CD8-positive, alpha-beta memory T cell (primary cell): ENCODE measurements at places on chromosomes 5 and 9. TPM values are rescaled to one million over a fixed set of nuclear protein-coding genes. Genes with fewer than 3 reads are reported as not detected.

The ABLIM3 gene
- not detected for polyA plus RNA-seq

The TRIM36 gene
- polyA plus RNA-seq, result not detected

The DND1 gene
- not detected for polyA plus RNA-seq

The SHISAL2B gene
- not detected for polyA plus RNA-seq

The HTR1A gene
- polyA plus RNA-seq, result not detected

The DMRT3 gene
- polyA plus RNA-seq, result not detected

The TIMD4 gene
- polyA plus RNA-seq, result 3.3 TPM

The LHX3 gene
- polyA plus RNA-seq, result not detected

The PHF24 gene
- not detected for polyA plus RNA-seq

The RASGEF1C gene
- not detected for polyA plus RNA-seq

The TRAF1 gene
- 12.1 TPM for polyA plus RNA-seq

The TMEM250 gene
- polyA plus RNA-seq, result 74.9 TPM

The ALAD gene
- polyA plus RNA-seq, result 22.1 TPM

The PCDHGA8 gene
- not detected for polyA plus RNA-seq

The IFNA4 gene
- polyA plus RNA-seq, result not detected

The SPATA6L gene
- 0.14 TPM for polyA plus RNA-seq

The TBCA gene
- polyA plus RNA-seq, result 193 TPM

The IL6ST gene
- polyA plus RNA-seq, result 18.1 TPM

The COL15A1 gene
- 0.07 TPM for polyA plus RNA-seq

The CEP120 gene
- 31.8 TPM for polyA plus RNA-seq

The HRH2 gene
- 1.3 TPM for polyA plus RNA-seq

The ANKRD18B gene
- polyA plus RNA-seq, result not detected

The MYOZ3 gene
- not detected for polyA plus RNA-seq

The PFN3 gene
- polyA plus RNA-seq, result not detected

The ZNG1A gene
- 17.5 TPM for polyA plus RNA-seq

The FCN1 gene
- polyA plus RNA-seq, result not detected

The INIP gene
- polyA plus RNA-seq, result 47.9 TPM

The CAMK2A gene
- polyA plus RNA-seq, result not detected

The DOCK2 gene
- polyA plus RNA-seq, result 102 TPM

The NR5A1 gene
- not detected for polyA plus RNA-seq

The SV2C gene
- not detected for polyA plus RNA-seq

The GAPVD1 gene
- 55.4 TPM for polyA plus RNA-seq

The PTGS1 gene
- not detected for polyA plus RNA-seq

The LRRC26 gene
- polyA plus RNA-seq, result not detected

The WDR31 gene
- polyA plus RNA-seq, result 0.22 TPM

The OR4F3 gene
- polyA plus RNA-seq, result not detected

The NCS1 gene
- polyA plus RNA-seq, result 0.54 TPM

The FBP2 gene
- polyA plus RNA-seq, result not detected

The NRARP gene
- not detected for polyA plus RNA-seq

The SLC30A5 gene
- polyA plus RNA-seq, result 32.4 TPM

The MLANA gene
- not detected for polyA plus RNA-seq

The COL27A1 gene
- polyA plus RNA-seq, result not detected

The UNC5A gene
- not detected for polyA plus RNA-seq

The IGFBPL1 gene
- not detected for polyA plus RNA-seq

The LCP2 gene
- 288 TPM for polyA plus RNA-seq

The NDUFS4 gene
- polyA plus RNA-seq, result 89.3 TPM

The PRLR gene
- not detected for polyA plus RNA-seq

The IL9 gene
- not detected for polyA plus RNA-seq

The GPR21 gene
- not detected for polyA plus RNA-seq

The PCDHA8 gene
- not detected for polyA plus RNA-seq

The PCDHB12 gene
- not detected for polyA plus RNA-seq

The KIAA0825 gene
- polyA plus RNA-seq, result 1.7 TPM

The SPINK6 gene
- not detected for polyA plus RNA-seq

The IFNK gene
- not detected for polyA plus RNA-seq

The ISL1 gene
- not detected for polyA plus RNA-seq
